Activated CD4-positive, alpha-beta T cell treated with anti-CD3 and anti-CD28 coated beads for 24 hours (primary cell): ENCODE measurements at places on chromosomes 7 and 10.
A peak's percentile ranks its signal among the peaks of the same experiment; 100 is the strongest.

- no peak for DNase-seq
Observed at GRCh38 chr10:88526501-88527105, 56.5 kb downstream of the RNLS start.

DNA sequence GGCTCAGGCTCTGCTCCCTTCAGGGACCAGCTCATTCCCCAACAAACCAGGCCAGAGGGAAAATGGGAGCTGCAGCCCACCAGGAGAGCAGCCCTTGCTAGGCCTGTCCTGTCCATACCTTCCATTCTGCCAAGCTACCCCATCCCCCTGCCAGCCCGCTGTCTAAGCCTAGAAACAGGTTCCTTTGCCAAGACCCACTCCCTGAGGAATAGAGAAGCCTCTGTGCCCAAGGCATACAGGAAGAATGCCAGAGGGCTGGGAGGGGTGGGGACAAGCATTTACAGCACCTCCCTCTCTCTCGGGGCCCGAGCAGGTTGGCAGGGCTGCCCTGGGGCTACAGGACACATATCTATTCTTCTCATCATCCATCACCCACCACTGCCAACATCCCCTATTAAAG is 178.3 kb downstream of the GRID1 start:
- DNase-seq, result no peak

- DNase-seq, result no peak
Observed at GRCh38 chr10:128527711-128528110, 401.5 kb upstream of the MKI67 start.

- DNase-seq, result peak; percentile 63
Observed at GRCh38 chr7:2709553-2710285, 21.7 kb downstream of the AMZ1 start.

- DNase-seq, result no peak
Observed at GRCh38 chr10:124017729-124018128, 75.7 kb downstream of the CHST15 start.

GRCh38 chr10:119251315-119251708 is 43.9 kb downstream of the GRK5 start:
- no peak for DNase-seq

- DNase-seq, result no peak
Observed at GRCh38 chr7:23135755-23136154, 30.2 kb downstream of the KLHL7 start.

DNA sequence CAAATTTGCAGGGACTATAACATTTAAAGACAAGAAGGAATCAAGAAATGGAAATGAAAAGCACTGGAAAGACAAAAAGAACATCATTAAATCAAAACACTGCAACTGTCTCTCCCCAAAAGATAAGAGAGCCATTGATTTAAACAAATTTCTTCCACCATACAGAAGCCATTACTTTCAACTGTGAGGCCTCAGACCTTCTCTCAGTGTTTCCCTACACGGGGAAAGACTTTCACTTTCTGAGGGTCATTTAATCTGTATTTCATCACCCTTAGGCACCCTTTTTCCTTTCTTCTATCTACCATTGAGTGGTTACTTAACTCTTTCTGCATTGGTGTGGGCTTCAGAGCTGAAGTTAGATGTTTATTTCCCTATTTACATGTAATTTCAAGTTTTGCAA is 47.5 kb downstream of the CCDC172 start:
- DNase-seq, result no peak
